ENCODE measurements at places on chromosomes 7 and 10.

GRCh38 chr10:123571978-123572377, 94.2 kb upstream of the GPR26 start:
- H3K4me1 ChIP-seq, result no peaks in the 10 kb centered on the region
- no peaks in the 10 kb centered on the region for H3K36me3 ChIP-seq
- H3K27ac ChIP-seq, result no peak overlapping the region

GRCh38 chr7:54946271-54946670, 72.5 kb upstream of the EGFR start:
- no peaks in the 10 kb centered on the region for H3K4me1 ChIP-seq
- H3K36me3 ChIP-seq, result no peaks in the 10 kb centered on the region
- H3K27me3 ChIP-seq, result no peaks in the 10 kb centered on the region
- DNase-seq, result no peak

DNA sequence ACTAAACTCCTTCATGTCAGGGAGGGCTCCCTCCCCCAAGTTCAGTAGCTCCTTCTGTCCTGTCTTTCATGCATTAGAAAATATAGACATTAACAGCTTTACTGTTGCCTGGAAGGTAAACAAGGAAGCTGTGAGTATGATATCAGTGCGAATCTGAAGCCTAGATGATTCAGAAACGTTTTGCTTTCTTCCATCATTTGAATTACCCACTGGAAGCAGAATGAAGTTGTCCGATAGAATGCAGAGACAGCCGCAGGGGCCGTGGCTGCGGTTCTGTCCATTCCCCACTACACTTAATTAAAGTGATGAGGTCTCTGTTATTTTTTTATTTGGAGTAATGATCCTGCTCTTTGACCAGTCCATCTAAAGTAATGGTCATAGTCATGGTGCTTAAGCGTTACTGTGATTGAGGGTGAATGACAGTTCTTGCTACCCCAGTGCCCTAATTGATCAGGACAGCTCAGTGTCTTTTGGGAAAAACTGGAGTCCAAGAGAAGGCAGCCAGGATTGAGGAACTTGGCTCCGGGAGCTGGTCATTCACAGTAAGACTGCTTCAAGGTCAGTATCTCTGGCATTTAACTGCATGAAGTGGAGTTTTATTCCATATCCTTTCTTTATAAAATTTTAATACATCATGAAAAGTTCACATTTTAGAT, 69.9 kb downstream of the PTPRE start:
- no peak for DNase-seq
- H3K4me1 ChIP-seq, result no peaks in the 10 kb centered on the region
- H3K27me3 ChIP-seq, result no peaks in the 10 kb centered on the region
- peak overlapping the region; percentile 65 for H3K27ac ChIP-seq
- H3K4me3 ChIP-seq, result no peak overlapping the region

DNA sequence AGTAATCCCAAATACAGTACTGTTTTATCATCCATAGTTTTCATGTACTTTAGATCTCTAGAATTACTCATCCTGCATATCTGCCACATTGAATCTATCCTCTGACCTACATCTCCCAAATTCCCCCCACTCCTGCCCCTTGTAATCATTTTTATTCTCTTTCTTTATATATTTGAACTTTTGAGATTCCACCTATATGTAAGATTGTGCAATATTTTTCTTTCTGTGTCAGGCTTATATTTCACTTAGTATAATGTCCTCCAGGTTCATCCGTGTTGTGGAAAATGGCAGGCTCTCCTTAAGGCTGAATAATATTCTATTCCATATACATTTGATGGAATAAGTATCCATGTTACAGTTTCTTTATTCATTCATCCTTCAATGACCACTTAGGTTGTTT, 640.4 kb downstream of the POM121L12 start:
- no peaks in the 10 kb centered on the region for H3K27me3 ChIP-seq
- no peak overlapping the region for H3K4me3 ChIP-seq
- no peaks in the 10 kb centered on the region for H3K4me1 ChIP-seq
- no peak overlapping the region for H3K27ac ChIP-seq
- no peaks in the 10 kb centered on the region for H3K36me3 ChIP-seq

GRCh38 chr10:10878963-10879362, 138.7 kb upstream of the CELF2 start:
- no peak overlapping the region for H3K27ac ChIP-seq
- H3K36me3 ChIP-seq, result no peaks in the 10 kb centered on the region
- H3K4me1 ChIP-seq, result no peaks in the 10 kb centered on the region
- no peak overlapping the region for H3K4me3 ChIP-seq
- no peak for DNase-seq

GRCh38 chr10:58700591-58700990, 187.9 kb downstream of the BICC1 start:
- DNase-seq, result no peak
- H3K27ac ChIP-seq, result peak overlapping the region; percentile 52
- no peak overlapping the region for H3K4me3 ChIP-seq
- no peaks in the 10 kb centered on the region for H3K4me1 ChIP-seq

- H3K4me3 ChIP-seq, result no peak overlapping the region
- H3K36me3 ChIP-seq, result no peaks in the 10 kb centered on the region
- peak overlapping the region; percentile 25 for H3K27ac ChIP-seq
- no peaks in the 10 kb centered on the region for H3K27me3 ChIP-seq
- peaks cover 26% of the 10 kb centered on the region for H3K4me1 ChIP-seq
- no peak for DNase-seq
Measured at GRCh38 chr10:71247414-71247705, 35.0 kb downstream of the UNC5B start.

- H3K4me3 ChIP-seq, result no peak overlapping the region
- H3K4me1 ChIP-seq, result no peaks in the 10 kb centered on the region
- DNase-seq, result no peak
- no peak overlapping the region for H3K27ac ChIP-seq
Measured at GRCh38 chr7:40418448-40418847, 283.6 kb downstream of the SUGCT start.

GRCh38 chr7:152512706-152513105, 76.9 kb upstream of the KMT2C start:
- no peak overlapping the region for H3K4me3 ChIP-seq
- no peak overlapping the region for H3K27ac ChIP-seq
- H3K27me3 ChIP-seq, result no peaks in the 10 kb centered on the region
- H3K4me1 ChIP-seq, result no peaks in the 10 kb centered on the region

DNA sequence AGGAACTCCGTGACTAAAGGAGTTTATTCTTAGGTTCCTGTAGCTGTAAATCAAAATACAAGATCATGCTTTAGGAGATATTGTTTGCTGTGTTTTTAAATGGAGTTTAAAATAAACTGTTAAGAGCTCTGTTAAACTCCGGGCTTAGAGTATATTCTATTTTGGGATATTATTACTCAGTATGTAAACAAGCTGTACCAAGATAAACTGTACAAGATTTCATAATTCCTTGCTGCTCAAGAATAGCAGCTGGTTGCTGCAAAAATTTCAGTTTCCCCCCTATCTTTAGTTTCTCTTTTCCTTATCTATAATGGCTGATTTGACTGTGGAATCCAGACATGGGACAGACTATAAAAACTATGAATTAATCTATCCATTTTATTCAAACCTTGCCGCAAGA, 215.7 kb downstream of the HTR7 start:
- no peak overlapping the region for H3K27ac ChIP-seq
- H3K4me1 ChIP-seq, result no peaks in the 10 kb centered on the region
- no peak for DNase-seq
- H3K36me3 ChIP-seq, result no peaks in the 10 kb centered on the region
- no peak overlapping the region for H3K4me3 ChIP-seq
- no peaks in the 10 kb centered on the region for H3K27me3 ChIP-seq

DNA sequence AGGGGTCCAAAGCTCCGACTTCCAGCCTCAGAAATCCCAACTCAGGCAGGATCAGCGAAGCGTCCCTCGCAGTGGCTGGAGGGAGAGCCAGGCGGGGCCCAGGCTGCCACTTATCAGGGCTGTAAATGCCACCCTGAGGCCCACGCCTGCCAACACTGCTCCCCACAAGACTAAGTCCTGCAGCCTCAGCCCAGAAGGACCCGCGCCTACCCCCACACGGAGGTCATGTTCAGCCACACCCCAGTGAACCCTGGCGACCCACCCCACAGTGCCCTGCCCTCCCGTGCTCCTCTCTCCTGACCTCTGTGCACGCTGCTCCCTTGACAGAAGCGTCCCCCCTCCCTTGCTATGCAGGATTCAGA, 3.2 kb downstream of the PSMG3 start:
- no peak overlapping the region for H3K4me3 ChIP-seq
- H3K27ac ChIP-seq, result peak overlapping the region; percentile 92
- peaks cover 7% of the 10 kb centered on the region for H3K4me1 ChIP-seq
- no peaks in the 10 kb centered on the region for H3K36me3 ChIP-seq

GRCh38 chr10:35569111-35569707, 35.9 kb upstream of the GJD4 start:
- no peak for DNase-seq
- H3K36me3 ChIP-seq, result peaks cover 4% of the 10 kb centered on the region
- no peak overlapping the region for H3K27ac ChIP-seq
- no peaks in the 10 kb centered on the region for H3K27me3 ChIP-seq
- no peaks in the 10 kb centered on the region for H3K4me1 ChIP-seq
- H3K4me3 ChIP-seq, result no peak overlapping the region

DNA sequence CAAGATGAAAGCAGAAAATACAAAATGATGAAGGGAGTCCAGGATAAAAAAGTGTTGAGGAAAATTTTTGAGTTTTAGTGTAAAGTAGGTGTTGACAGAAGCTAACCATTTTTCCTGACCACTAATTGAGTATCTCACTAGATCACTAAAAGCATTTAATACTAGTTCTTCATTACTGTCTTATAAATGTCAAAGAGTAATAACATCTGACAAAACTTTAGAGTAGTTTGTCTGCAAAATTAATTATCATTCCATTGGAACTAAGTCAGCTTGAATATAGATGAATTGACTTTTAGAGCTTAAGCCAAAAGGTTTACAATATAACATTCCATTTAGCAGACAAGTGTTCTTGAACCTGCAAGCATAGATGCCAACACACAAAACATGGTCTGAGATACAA, 232.9 kb downstream of the FOXP2 start:
- no peak for DNase-seq
- no peak overlapping the region for H3K4me3 ChIP-seq
- H3K4me1 ChIP-seq, result no peaks in the 10 kb centered on the region
- no peaks in the 10 kb centered on the region for H3K36me3 ChIP-seq

DNA sequence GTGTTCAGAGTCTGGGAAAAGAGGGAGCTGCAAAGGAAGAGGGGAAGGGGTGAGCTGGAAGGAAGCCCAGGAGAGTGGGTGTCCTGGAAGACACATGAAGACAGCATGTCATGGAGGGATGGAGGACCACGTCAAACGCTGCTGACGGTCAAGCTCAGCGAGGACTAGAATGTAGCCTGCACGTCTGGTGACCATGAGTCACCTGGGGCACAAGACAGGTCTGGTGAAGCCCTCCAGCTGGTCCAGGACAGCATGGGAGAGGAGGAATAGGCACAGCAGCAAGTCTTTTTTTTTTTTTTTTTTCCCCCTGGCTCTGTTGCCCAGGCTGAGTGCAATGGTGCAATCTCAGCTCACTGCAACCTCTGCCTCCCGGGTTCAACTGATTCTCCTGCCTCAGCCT, 19.6 kb upstream of the AMZ1 start:
- no peak for DNase-seq
- H3K36me3 ChIP-seq, result no peaks in the 10 kb centered on the region
- H3K27me3 ChIP-seq, result peaks cover 8% of the 10 kb centered on the region
- no peak overlapping the region for H3K4me3 ChIP-seq
- no peak overlapping the region for H3K27ac ChIP-seq
- H3K4me1 ChIP-seq, result no peaks in the 10 kb centered on the region

GRCh38 chr10:113084031-113084430, 134.0 kb downstream of the TCF7L2 start:
- peaks cover 3% of the 10 kb centered on the region for H3K4me1 ChIP-seq
- no peak overlapping the region for H3K4me3 ChIP-seq
- no peaks in the 10 kb centered on the region for H3K36me3 ChIP-seq
- H3K27ac ChIP-seq, result no peak overlapping the region

DNA sequence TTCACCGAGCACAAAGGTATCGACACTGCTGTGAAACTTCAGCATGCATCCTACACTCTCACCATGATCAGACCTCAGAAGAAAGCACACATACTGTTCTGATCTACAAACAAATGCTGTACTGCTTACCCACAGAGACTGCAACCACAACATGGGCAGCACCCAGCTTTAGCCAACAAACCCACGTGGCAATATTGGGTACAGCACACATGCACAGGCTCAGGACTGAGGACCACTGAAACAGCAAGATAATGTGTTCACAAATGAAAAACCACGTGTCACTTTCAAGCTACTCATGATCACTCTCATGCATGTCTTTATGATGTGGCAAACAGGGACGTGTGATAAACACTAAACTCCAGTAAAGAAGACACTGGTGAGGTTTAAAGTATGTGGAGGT, 119.3 kb upstream of the PTN start:
- H3K4me1 ChIP-seq, result peaks cover 7% of the 10 kb centered on the region
- peak overlapping the region; percentile 17 for H3K4me3 ChIP-seq
- H3K27ac ChIP-seq, result peak overlapping the region; percentile 73
- H3K27me3 ChIP-seq, result no peaks in the 10 kb centered on the region

DNA sequence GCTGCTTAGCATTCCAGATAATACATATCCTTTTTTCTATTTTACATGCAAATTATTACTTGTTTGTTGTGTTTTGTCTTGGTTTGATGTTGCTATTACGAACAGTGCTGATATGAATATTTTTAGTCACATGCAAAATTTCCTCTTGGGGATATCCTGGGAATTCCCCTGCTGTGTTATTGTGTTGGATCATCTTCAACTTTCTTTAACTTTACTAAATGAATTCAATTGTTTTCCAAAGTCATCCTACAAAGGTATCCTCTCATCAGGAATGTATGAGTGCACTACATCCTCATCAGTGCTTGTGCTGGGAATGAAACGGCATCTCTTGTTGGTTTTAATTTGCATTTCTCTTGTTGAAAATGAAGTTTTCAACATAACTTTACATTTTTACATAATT, 87.1 kb downstream of the AASS start:
- H3K36me3 ChIP-seq, result no peaks in the 10 kb centered on the region
- no peak for DNase-seq
- H3K4me3 ChIP-seq, result no peak overlapping the region
- H3K27me3 ChIP-seq, result no peaks in the 10 kb centered on the region
